ENCODE measurements at places on chromosomes 16 and 17.
A peak's percentile ranks its signal among the peaks of the same experiment; 100 is the strongest.

GRCh38 chr17:76131692-76132573 lies 9.1 kb downstream of the FOXJ1 start:
- no peak for DNase-seq

- no peak for DNase-seq
Measured at GRCh38 chr17:80529904-80530292, 14.7 kb upstream of the RPTOR start.

GRCh38 chr17:80296221-80296620 lies 35.6 kb downstream of the RNF213 start:
- no peak for DNase-seq

DNA sequence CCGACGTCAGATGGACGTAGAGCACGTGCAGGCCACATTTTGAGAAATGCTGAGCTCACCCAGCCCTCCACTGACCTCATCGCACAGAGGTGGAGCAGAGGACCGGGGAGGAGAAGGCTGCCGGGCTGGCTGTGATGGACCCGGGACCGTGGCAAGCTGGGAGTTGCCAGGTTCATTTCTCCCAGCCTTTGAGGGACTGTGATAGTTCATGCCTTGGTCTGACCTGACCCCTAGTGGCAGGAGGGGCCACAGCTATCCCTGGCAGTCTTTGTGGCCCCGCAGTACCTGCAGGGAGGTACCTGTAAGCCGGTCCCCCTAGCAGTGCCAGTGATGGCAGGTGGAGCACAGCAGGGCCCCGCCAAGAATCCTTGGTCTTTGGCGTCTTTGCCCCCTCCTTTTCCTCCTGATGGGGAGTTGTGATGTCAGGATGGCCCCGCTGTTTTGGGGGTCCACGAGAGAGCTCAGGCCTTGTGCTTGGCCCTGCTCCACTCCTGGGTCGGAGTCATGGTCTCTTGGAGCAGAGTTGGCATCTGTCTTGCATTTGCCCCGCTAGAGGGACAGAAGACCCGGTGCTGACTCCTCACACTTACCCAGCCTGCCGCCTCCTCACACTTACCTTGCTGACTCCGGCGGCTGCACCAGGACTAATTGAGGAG lies 50.4 kb downstream of the OR1D5 start:
- DNase-seq: peak; percentile 31

- DNase-seq: no peak
Measured at GRCh38 chr16:15925631-15926030, 23.8 kb upstream of the ABCC1 start.

DNA sequence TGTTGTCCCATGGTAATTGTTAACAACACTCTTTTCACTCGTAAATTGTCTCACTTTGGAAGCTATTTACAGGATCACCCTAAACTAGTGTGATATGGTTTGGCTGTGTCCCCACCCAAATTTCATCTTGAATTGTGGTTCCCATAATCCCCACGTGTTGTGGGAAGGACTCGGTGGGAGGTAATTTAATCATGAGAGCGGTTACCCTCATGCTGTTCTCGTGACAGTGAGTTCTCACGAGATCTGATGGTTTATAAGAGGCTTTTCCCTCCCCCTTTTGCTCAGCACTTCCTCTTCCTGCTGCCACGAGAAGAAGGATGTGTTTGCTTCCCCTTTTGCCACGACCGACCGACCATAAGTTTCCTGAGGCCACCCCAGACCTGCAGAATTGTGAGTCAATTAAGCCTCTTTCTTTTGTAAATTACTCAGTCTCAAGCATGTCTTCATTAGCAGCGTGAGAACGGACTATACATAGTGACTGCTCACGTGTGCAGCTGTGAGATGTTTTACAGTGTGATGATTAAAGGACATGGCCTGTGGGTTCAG lies 34.4 kb downstream of the DNAH3 start:
- peak; percentile 70 for DNase-seq

All from Kasumi-1 (cell line).